Stimulated activated CD4-positive, alpha-beta T cell treated with anti-CD3 and anti-CD28 coated beads, Interleukin-15, amount 100 ng/mL, for 48 hours (primary cell): ENCODE measurements at places on chromosomes 5 and 9.
A peak's percentile ranks its signal among the peaks of the same experiment; 100 is the strongest.

DNA sequence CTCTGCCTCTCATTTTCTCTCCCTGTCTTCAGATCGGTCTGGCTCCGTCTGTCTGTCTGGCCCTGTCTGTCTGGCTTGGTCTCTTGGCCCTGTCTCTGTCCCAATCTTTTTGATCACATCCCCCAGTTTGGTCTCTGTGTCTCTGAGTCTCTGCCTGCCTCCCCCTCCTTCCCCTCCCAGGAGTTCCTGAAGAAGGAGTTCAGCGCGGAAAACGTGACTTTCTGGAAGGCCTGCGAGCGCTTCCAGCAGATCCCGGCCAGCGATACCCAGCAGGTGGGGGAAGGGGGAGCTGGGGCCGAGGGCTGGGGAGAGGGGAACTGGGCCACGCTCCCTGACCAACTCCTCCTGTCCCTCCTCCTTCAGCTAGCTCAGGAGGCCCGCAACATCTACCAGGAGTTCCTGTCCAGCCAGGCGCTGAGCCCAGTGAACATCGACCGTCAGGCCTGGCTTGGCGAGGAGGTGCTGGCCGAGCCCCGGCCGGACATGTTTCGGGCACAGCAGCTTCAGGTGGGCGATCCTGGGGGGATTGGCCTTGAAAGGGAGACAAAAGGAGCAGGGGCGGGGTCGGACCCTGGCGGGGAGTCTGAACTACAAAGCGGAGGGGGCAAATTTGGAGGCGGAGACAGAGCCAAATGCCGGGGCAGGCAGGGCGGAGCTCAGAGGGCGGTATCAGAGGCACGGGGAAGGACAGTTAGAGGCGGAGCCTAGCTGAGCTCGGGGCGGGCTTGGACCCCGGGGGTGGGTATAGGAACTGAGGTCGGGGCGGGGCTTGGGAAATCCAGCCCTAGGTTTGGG lies 9.0 kb downstream of the RGS14 start:
- DNase-seq, result no peak

- no peak for DNase-seq
These were observed 182.2 kb downstream of the KCTD16 start for GRCh38 chr5:144352732-144353317.

GRCh38 chr5:109743770-109744212 lies 54.1 kb downstream of the MAN2A1 start:
- no peak for DNase-seq

GRCh38 chr9:91681461-91682305 lies 258.1 kb upstream of the NFIL3 start:
- peak; percentile 72 for DNase-seq

DNA sequence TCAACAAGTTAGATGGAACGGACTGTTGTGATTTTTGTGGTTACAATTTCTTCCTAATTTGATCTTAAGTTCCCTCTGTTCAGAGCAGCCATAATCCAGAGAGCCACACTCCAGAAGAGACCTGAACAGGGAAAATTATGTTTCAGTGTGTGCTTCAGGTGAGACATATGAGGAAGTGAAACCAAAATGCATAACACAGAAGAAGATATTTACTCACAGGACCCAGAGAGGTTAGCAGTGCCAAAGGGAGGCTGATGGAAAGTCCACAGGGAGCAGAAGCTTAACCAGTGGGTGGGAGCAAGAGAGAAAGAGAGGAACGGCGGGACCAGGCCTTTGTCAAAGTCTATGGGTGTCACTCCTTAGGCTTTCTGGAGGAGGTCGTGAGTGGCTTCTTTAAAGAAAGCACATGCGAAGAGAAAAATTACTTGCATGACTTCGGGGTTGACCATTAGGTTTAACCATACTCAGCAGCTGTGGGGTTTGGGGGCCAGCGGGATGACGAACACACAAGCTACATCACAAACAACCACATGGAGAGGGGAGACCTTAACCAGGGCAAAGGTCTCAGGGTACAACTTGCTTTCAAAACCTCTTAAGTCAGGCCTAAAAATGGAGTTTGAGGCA lies 141.4 kb downstream of the MED10 start:
- DNase-seq, result no peak

DNA sequence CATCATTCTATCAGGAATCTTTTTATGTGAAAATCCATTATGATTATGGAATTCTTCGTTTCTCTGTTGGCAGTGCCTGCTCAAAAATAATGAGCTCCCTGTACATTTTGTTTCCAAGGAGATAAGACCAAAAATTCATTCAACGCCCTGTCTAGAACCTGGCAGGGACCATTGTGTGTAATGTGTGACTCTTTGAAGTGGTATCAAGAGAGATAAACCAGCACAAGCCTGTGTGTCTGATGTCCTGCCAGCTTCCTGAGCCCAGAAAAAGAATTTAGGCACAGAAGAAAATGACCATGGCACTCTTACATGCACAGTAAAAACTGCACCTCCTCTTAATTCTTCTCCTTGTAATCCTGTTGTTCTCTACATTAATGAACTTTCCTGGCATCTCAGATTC lies 177.4 kb downstream of the SAXO1 start:
- no peak for DNase-seq

DNA sequence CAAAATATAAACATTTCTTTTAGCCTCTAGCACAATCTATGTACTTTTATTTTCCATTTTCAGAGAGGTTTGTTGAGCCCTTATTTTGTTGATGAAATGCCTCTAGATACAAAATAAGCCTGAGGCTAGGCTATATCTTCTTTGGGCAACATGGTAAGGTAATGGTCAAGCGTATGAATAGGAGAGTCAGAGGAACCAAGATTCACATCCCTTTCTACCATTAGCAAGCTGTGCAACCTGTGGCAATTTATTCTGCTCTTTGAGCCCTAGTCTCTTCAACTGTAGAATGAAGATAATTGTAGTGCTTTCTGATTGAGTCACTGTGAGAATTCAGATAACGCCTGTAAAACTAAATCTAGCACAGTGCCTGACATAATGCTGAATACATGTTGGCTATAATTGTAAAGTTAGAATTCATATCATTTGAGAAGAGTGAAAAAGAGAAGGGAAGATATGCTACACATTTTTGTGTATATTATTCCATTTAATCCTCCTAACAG lies 412.5 kb downstream of the CCDC171 start:
- no peak for DNase-seq

GRCh38 chr9:129968690-129969485 lies 74.1 kb downstream of the FNBP1 start:
- no peak for DNase-seq

GRCh38 chr9:117073539-117074341 lies 341.1 kb downstream of the ASTN2 start:
- peak; percentile 4 for DNase-seq
